ENCODE measurements at places on chromosomes 1 and 21.

GRCh38 chr1:246856371-246856770, 75.4 kb downstream of the AHCTF1 start:
- DNase-seq = no peak

DNA sequence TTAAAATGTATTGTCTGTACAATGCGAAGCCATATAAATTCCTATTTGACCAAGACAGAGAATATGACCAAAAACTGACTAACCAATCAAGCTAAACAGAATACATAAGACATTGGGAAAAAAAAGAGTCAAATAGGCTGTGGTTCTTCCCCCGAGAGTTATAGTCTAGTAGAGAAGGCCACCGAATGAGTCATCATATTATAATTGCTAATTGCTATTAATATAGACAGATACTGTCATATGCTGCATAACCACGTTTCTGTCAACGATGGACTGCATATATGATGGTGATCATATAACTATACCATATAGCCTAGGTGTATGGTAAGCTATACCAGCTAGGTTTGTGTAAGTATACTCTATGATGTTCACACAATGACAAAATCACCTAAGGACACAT, 82.5 kb downstream of the WDR64 start:
- DNase-seq = no peak

GRCh38 chr1:66436378-66437135, 97.4 kb upstream of the SGIP1 start:
- peak; percentile 71 for DNase-seq

GRCh38 chr1:156089704-156090103, 7.4 kb upstream of the MEX3A start:
- DNase-seq = no peak

DNA sequence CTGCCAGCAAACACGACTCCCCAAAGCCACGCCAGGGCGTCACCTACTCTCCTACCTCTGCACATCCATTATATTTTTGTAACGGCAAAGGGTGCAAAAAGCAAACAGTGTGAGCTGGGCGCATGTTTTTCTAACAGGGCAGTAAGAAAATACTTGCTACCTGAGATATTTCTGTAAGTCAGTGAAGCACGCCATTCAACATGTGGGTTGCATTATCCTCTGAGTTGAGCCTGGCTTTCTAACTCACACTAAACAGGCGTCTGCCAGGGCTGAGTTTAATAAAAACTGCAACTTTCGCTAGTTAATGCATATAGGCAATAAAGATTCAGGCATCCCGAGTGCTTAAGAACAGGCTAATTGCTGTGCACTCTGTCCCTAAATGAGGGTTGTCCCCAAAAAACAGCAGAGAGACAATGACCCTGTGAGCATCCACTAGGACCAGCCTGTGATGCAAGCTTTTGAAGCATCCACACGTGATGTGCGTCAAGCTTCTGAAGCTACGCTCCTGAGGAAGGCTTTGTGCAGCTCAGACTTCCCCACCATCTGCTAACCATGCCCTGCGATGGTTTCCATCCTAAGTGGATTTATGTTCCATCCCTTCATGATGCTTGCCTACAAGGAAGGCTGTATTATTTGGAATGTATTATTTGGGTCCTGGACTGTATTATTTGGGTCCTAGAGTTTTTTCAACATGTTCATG, 70.0 kb upstream of the SIM2 start:
- DNase-seq = no peak

DNA sequence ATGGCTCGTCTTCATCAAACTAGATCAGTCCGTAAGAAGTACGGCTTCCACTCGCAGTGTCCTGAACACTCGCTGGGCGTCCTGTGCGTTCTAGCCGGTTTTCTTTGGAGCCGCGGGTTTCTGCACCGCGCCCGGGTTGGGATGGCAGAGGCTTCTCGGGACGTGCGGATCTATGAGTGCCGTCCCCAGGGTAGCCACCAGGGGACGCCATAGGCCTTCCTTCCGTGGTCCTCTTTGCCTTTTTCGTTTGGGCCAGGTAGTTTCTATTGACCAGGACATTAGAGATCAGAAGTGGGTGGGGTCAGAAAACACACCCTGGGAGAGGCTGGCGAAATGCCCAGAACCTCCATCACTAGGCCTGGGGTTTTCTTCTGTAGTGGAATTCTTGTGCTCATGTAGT, 273.8 kb downstream of the FAM72C start:
- no peak for DNase-seq

DNA sequence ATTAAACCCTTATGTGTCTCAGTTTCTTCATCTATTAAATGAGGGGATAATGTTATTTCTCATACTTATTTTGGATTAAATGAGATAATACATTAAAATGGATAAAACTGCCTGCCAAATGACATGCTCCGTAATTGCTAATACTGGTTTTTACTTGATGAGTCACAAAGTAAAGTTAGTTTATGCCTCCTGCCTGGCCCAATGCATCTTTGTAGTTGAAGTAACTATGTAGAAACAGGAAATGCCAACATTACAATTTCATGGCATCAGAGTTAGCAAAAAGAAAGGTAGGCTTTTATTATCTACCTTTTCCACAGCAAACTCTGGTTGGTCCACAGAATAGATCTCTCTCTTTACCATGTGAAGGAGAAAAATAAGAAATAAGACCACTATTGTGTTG, 214.5 kb downstream of the TBX15 start:
- no peak for DNase-seq

GRCh38 chr1:153750026-153750995, 22.5 kb downstream of the INTS3 start:
- no peak for DNase-seq

DNA sequence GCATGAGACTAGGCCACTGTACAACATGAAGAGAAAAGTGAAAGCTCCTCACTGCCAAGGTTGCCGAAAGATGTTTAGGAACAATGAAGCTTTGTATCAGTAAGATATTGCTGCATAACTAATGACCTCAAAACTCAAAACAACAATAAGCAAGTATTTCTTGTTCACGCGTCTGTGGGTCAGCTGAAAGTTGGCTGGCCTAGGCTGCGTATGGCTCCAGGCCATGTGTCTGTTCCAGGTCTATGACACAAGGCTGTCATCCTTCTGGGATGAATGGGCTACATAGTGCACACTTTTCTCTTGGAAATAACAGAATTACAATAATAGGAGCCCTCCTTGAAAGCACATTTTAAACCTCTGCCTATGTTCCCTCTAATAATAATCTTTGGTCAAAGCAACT, 515.9 kb downstream of the PLPP3 start:
- no peak for DNase-seq

DNA sequence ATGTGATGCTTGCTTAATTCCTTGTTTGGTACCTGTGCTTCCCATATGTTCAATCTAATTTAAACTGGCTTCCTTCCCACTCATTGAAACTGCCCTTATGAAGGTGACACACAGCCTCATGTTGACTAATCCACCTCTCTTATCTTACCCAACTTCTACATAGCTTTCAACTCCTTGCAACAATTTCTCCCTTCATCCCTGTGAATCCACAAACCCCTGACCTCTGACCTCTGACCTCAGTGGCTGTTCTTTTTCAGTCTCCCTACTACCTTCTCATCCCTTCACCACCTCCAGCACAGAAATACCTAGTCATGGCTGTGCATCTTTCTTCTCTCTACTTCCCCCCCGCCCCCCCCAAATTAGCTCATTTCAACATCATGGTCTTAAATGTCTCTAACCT, 144.5 kb downstream of the TTLL7 start:
- no peak for DNase-seq

- DNase-seq = no peak
Measured at GRCh38 chr21:39094847-39095579, 88.2 kb downstream of the PSMG1 start.

DNA sequence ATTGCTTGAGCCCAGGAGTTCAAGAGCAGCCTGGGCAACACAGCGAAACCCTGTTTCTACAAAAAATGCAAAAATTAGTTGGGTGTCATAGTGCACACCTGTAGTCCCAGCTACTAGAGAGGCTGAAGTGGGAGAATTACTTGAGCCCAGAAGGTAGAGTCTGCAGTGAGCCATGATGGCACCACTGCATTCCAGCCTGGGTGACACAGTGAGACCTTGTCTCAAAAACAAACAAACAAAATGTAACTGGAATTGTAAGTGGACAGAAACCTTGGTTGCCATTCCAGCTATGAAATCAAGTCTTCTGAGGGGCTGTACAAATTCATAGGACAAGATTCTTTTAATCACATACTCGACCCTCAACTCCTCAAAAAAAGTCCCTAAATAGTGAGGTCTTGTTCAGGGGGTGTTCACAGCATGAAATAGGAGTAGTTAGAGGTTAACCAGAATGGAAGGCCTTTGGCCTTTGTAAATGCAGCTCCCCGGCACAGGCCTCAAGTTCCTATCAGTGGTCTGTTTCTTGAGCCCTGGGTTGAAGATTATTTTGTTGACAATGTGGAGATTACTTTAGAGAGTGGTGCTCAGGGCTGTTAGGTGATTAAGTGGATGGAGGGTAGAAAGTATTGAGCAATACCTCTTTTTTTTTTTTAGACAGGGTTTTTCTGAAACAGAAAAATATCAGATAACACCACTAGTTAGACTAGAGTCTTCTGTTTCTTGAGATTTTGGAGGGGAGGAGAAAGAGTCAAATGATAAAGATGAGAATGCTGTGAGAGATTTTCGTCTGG, 138.7 kb upstream of the ZNF648 start:
- no peak for DNase-seq
